ENCODE measurements at places on chromosomes 7 and 10.

GRCh38 chr10:94591461-94592205 is 46.0 kb downstream of the HELLS start:
- no peak for DNase-seq

- DNase-seq, result no peak
Observed at GRCh38 chr7:125681508-125681907, 751.9 kb upstream of the POT1 start.

GRCh38 chr10:59607970-59608369 is 101.7 kb downstream of the SLC16A9 start:
- DNase-seq, result no peak

- no peak for DNase-seq
Observed at GRCh38 chr7:157440346-157441022, 103.7 kb downstream of the DNAJB6 start.

DNA sequence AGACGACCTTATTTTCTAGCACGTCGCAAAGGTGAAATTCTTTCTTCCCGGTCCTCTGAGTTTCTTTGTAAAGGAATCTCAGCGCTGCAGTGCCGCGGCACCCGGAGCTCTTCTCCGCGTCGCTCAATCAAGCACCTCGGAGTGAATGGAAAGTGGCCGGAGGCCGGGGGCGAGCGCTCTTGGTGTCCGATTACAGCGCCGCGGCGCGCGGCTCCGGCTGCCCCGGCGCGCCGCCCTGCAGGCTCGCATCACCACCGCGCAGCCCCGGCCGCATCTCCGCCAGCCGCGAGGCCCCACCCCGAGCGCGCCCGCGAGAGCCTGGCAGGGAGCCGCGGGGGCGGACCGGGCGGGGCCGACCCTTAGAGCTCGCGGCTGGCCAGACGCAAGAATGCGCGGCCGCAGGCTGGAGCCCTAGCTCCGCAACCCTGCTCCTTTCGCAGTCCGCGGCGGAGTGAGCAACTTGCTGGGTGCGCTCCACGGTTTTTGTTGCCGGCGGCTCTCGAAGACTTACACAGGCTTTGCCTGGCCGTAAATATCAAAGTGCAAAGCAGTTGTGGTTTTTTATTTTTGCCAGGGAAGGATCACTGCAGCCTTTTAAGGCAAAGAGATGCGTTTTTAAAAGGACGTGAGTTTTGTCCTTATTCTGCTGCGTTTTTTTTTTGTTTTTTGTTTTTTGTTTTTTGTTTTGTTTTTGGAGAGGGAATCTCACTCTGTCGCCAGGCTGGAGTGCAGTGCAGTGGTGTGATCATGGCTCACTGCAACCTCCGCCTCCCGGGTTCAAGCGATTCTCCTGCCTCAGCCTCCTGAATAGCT is at the start of gene SEMA3C:
TSS of gene SEMA3C (minus strand) at position 143 of the 813 bp plus-strand sequence. CDS start 2,270 bp downstream, outside the sequence.
- DNase-seq, result peak; percentile 94

DNA sequence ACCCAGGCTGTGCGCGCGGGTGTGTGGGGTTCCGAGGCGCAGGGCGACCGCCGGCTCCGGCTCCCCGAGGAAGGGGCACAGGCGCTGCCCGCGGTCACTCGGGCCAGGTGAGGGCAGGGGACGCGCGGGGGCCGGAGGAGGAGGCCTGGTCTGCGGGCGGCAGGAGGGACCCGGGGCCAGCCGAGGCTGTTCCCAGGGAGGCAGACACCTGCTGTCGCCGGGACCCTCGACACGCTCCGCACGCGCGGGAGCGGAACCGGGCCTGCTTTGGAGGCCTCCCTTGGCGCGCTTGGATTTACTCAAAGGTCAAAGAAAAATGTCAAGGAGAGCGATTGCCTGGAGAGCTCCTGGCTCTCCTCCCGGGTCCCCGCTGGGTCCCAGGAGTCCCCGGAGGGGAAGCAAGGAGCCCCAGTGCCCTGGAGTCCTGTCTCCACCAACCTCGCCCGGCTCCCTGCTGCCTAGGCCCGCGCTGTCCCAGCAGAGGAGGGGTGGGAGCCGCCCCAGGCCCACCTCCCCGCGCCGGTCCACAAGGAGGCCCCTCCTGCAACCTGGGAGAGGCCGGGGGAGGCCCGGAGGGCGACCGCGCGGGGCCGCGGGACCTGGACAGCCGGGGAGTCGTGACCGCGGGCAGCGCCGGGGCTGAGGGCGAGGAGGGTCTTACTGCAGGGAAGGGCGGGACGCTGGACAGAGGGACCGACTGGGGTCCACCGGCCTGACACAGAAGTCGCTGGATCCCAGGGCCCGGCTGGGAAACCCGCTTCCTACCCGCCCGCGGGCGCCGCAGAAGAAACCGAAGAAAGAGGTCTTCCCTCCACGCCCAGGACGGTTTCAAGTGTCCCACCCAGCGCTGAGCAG is 348.9 kb downstream of the DNAJB6 start:
- no peak for DNase-seq

- peak; percentile 18 for DNase-seq
Observed at GRCh38 chr7:17153536-17153935, 144.9 kb upstream of the AHR start.

- no peak for DNase-seq
Observed at GRCh38 chr7:155709453-155709852, 65.0 kb downstream of the RBM33 start.

Measured in EH (cell line).